ENCODE measurements at places on chromosomes 11 and 22.

- DNase-seq: no peak
Measured at GRCh38 chr22:36701965-36702621, 1.5 kb downstream of the CACNG2 start.

DNA sequence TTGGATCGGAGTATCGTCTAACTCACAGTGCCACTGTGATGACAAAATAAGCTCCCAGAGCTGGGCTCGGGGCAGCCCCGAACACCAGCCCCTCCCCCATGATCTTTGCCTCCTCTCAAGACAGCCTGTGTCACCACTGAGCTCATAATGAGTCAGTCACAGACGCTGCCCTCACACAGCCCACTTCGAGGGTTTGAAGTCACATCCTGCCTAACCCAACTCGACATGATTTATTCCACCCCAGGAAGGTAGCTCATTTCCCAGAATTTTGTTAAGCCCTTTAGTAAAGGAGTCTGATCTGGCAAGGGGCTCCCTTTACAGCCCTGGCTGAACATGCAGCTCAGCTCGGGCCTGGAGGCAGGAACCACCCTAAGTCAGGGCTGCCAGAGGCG lies 22.8 kb downstream of the MYH9 start:
- peak; percentile 92 for DNase-seq

- DNase-seq: no peak
Measured at GRCh38 chr22:23708270-23708669, 17.5 kb downstream of the RGL4 start.

- no peak for DNase-seq
Measured at GRCh38 chr11:100638648-100639047, 48.4 kb upstream of the ARHGAP42 start.

DNA sequence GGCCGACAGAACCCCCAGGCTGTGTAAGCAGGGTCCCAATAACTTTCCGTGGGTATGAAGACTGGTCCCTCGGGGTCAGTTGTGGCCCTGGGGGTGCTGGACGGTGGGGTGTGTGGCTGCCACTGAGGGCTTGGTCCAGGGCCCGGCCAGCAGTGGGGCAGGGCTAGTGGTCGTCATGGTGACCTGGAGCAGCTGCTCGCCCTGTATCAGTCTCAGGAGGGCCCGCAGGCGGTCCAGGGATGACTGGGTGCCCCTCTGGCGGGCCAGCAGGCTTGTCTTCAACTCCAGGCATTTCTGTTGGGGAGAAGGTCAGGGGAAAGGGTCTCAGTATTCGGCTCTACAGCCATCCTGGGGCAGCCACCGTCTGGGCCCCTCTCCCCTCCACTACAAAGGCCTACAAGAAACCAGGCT lies 126.8 kb downstream of the PHF21B start:
- DNase-seq: no peak

DNA sequence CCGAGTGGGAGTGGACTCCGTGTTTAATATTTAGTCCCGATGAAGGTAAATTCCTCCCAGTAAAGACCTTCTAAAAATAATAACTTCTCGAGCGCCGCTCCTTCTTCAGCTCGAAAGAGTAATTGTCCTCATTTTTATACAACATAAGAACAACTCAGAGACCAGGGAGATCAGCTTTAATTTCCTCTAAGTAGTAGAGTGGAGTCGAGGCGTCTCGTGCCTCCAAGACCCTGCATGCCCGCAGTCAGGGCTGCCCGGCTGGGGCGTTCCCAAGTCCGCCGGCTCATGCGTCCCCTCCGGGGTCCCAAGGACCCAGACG lies 7.8 kb downstream of the WT1 start:
- DNase-seq: no peak

- DNase-seq: no peak
Measured at GRCh38 chr22:46862418-46863324, 100.2 kb downstream of the TBC1D22A start.

DNA sequence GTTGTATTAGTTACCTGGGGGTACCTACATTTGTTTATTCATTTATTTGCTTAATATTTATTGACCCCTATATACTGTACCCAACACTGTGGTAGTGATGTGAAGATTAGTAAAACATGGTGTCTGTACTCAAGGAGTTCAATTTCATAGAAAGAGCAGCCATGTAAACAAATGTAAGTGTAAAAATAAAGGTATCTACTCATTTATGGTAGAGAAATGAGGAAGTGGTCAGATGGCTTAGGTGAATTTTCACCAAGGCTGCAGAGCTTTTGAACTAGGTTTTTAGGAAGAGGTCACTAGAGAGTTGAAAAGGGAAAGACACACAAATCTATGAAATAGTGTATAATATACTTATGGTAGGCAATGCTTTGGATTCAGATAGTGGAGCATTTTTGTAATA lies 11.1 kb downstream of the CTR9 start:
- DNase-seq: no peak

DNA sequence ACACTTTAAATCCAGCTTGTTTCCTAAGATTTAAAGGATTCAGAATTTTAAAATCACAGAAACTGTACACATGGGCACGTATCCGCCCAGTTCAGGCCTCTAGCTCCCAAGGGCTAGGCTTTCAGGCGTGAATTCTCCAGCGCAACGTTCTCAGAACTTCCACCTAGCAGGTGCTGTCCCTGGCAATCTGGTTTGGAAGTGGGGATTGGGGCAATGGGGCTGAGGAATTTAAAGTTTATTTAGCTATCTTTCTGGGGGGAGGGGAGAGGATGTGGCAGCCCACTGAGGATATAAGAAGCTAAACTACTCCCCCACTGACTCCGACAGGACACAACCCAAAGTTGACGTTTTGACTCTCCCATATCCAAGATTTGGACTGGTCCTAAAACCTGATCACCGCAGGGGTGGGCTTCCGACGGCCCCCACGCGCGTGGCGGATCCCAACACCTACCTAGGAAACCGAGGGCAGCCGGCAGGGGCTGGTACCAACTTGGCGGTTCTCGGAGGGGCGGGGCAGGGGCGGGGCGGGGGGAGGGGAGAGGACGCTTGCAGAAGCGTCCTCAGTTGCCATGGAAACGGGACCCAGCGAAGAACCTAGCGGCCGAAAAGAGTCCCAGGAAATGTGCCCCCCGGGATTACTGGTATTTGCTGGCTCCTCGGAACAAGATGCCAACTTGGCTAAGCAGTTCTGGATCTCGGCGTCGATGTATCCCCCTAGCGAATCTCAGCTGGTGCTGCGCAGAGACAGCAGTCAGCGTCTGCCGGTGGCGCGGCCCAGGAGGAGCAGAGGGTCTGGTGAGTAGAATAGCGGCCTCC lies at the start of gene HOATZ:
TSS of gene HOATZ (plus strand) at position 563 of the 816 bp plus-strand sequence. CDS start at position 570, 7 bp downstream.
- no peak for DNase-seq

GRCh38 chr22:26406118-26406517 lies 22.9 kb upstream of the ASPHD2 start:
- DNase-seq: peak; percentile 37

DNA sequence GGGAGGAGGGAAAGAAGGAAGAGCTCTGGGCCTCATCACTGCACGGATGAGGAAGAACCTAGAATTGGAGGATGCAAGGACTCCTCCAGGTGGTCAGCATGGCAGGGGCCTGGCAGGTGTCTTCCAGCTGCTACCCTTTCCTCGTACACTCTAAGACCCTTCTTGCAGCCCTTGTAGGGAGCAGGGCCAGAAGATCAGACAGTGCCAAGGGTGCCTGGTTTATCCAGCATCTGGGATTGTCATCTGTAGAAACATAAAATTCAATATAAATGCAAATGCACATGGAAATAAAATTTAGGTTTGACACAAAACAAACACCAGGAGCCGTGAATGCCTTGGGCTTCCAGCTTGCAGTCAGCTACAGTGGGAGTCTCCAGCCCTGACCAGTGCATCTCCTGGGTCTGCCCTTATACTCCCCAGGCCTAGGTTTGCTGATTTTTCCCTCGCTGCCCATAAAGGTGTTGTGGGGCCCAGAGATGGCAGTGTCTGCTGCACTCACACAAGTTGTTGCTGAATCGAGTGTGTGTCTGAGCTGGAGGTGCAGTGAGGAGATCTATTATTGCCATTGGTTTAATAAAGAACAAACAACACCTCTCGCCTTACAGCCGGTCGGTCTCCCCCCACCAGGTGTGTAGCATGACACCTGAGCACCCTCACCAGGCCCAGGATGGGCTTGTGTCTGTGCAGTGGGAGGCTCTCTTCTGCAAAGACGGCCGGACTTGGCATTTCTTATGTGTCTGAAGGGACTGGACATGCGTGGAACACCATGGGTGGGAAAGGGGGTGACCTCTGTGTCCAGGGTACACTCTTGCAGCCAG lies 87.1 kb downstream of the BCR start:
- no peak for DNase-seq

- no peak for DNase-seq
Measured at GRCh38 chr11:61010466-61011228, 39.2 kb downstream of the CD6 start.

DNA sequence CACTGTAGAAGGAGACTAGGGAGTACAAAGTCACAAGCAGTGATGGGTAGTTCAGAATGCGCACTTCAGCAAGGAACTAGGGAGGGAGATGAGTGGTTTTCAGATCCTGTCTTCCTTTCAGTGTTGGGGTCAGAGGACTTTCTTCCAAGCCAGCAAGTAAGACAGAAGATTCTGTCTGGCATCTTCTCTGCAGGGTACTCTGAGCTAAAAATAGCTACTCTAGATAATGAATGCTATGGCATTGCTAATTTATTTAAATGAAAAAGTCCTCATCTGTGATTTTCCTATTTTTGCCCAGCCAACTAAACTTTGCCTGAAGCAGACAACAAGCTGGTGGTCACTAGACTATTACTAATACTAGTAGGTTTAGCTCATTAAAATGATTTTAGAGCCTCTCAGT lies 18.3 kb upstream of the ARL14EP start:
- DNase-seq: no peak

DNA sequence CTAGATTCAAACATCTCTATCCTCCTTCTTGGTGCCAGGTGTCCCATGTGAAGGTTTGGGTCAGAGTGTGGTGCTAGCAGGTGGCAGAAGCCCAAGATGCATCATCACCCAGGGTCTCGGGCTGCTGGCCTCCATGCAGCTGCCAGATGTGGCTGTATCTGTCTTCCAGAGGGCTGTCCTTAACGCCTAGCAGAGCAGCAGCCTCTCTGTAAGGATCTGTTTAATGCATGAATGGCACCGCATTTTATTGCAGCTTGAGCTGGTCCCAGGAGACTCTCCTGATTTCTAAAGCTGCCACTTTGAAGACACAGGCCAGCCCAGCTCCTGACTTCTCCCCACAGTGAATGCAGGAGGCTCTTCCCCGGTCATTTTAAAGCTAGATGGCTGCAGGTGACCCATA lies 26.3 kb downstream of the SLC1A2 start:
- no peak for DNase-seq

- no peak for DNase-seq
Measured at GRCh38 chr11:96783311-96783710, 393.5 kb downstream of the JRKL start.

DNA sequence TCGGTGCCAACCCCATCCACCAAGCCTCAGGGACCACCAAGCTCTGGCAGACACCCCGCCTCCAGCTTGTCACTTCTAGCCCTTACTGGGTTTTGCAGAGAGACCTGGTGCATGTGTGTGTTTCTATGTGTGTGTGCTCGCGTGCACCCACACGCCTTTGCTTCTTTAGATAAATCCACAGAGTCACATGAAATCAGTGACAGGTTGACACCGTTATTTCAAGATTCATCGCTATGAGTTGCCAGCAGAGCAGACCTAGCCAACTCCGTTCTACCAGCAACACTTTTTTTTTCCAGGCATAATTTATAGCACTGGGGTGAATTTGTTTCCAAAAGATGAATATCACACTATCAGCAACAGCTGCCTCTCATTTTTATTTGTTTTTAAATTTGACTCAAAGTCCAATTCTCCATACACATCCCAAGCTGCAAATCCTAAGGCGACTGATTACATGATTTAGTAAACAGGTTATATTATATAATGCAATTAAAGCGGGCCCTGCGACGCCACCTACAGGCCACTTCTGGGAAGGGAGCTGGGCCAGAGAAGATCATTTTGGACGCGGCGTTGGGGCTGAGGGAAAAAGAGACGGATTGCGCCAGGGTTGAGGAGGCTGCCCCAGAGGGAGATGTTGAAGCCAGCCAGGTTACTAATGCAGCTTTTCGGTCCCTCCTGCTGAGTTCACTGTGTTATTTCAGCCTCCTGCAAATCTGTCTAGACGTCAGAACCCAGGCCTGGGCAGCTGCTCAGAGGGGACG lies 150.5 kb downstream of the FEZ1 start:
- peak; percentile 82 for DNase-seq

- no peak for DNase-seq
Measured at GRCh38 chr11:115129473-115130289, 374.5 kb downstream of the CADM1 start.

DNA sequence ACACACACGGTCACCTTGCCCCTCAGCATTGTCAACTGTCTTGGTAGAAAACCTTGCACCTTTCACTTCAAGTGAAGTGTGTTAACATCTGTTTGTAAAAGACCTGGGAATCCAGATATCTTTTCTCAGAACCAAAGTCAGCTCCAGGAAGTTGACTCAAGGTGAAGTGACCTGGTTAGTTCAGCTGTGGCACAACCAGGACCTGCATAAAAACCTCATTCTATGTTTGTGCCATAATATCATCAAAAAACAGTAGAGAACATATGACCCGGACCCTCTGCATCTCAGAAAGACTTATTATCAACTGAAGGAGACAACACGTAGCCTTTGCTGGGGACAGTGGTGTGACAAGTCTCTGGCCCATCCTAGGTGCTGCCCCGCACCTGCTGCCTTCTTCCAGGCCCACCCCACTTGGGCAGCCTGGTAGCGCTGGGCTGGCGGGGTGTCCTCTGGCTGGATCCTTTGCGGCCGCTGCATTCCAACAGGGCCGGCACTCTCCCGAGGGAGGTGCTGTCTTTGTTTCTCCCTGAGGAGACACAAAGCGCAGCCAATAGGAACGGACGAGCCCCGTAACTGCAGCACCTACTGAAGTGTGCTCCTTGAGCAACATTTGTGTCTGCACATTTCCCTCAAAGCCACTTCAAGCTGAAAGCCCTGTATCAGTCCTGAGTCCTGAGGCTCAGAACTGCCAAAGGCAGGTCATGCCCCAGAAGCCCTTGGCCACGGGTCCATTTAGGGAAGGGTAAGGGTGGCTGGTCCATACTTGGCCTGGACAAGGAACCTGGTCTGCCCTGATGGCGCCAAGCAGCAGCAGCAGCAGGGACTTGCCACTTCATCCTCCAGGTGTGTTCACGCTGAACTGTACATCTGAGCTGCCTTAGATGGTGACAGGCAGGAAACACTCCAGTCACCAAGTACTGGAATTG lies 25.2 kb downstream of the LRRC74B start:
- DNase-seq: no peak

DNA sequence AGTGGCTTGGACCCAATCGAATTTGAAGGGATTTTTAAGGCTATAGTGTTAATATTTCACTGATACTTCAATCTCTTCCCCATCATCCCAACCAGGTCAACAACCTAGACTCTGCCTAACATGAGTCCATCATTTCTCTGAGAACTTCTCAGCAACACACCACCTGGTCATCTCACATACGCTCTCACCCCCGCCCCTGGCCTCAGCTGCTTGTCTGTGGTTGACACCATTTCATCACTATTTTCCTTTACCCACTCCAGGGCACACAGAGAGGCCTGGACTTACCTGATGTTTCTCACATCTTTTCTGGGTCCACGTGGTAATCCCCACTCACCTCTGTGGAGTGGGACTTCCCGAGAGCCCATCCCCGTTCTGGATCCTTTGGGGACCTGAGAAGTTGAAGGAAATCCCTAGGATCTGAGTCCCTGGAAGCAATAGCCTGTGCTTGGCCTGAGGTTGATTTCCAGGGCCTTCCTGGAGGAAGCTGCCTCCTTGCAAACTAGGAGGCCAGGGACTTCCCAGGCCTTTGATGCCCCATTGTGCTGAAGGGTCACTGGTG lies 3.2 kb downstream of the P2RX3 start:
- DNase-seq: no peak
